Foreskin keratinocyte (primary cell): ENCODE measurements at places on chromosomes 12 and 14.

- DNase-seq: no peak
Observed at GRCh38 chr14:72715850-72716228, 178.1 kb downstream of the DPF3 start.

GRCh38 chr12:48061938-48062719 lies 43.8 kb downstream of the SENP1 start:
- DNase-seq: no peak

GRCh38 chr12:44223736-44224135 lies 387.9 kb downstream of the TMEM117 start:
- DNase-seq: no peak

DNA sequence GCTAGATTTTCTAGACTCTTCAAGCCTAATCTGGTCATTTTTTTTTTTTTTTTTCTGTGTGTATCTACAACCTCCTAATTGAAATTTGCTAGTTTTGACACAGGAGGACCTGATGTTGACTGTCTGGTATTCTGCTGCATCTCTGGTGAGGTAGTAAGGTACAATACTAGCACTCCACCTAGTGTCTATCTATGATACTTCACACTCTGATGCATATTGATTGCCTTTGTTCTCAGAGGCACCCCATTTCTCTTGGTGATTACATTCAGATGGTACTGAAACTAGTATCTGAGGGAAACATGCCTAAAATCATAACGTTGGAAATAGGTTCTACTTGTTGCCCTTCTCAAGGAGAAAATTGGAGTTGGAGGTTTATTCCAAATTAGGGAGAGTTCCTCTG lies 930.5 kb upstream of the NOVA1 start:
- DNase-seq: peak; percentile 5

GRCh38 chr12:52082988-52083637 lies 3.6 kb downstream of the SMIM41 start:
- no peak for DNase-seq

- DNase-seq: no peak
Observed at GRCh38 chr12:38144601-38145436, 171.8 kb upstream of the ALG10B start.

GRCh38 chr12:16018306-16018705 lies 107.2 kb downstream of the DERA start:
- DNase-seq: no peak

DNA sequence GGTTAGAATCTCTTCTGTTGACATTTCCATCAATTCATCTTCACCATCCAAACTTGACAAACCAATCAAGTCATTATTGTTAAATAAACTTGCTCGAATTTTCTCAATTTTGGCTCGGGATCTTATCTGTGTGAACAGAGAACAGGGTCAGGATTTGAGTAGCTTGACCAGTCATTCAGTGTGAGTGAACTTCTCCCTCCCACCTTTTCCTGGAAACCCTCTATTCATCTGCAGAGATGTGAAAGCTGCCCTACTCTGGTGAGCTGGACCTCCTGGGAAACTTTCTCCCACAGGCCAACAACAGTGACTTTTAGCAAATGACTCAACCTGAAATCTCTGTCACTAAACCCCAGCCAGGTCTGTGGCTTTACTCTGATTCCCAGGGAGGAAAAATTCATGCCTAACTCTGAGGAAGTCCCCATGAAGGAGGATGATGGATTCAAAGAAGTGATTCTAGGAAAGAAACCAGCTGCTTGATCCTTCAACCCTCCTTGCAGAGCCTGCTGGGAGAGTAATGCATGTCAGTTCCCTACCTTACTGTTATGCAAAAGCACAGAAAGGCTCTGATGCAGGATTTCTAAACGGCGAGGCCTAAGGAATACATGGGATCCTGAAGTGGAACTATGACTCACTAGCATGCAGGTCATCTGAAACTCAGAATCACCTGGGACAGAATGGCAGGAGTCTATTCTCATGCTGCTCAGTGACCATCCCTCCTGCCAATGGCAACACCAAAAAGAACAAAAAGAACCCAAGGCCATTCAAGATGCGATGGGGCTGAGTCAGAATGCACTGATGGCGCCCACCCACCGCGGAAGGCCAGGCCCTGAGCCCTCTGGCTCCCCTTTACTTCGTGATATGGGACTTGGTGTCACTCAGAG lies 58.0 kb downstream of the TRAFD1 start:
- no peak for DNase-seq

GRCh38 chr12:104457746-104458693 lies 1.3 kb downstream of the CHST11 start:
- no peak for DNase-seq

- peak; percentile 3 for DNase-seq
Observed at GRCh38 chr14:52413729-52414408, 99.8 kb downstream of the PTGER2 start.

DNA sequence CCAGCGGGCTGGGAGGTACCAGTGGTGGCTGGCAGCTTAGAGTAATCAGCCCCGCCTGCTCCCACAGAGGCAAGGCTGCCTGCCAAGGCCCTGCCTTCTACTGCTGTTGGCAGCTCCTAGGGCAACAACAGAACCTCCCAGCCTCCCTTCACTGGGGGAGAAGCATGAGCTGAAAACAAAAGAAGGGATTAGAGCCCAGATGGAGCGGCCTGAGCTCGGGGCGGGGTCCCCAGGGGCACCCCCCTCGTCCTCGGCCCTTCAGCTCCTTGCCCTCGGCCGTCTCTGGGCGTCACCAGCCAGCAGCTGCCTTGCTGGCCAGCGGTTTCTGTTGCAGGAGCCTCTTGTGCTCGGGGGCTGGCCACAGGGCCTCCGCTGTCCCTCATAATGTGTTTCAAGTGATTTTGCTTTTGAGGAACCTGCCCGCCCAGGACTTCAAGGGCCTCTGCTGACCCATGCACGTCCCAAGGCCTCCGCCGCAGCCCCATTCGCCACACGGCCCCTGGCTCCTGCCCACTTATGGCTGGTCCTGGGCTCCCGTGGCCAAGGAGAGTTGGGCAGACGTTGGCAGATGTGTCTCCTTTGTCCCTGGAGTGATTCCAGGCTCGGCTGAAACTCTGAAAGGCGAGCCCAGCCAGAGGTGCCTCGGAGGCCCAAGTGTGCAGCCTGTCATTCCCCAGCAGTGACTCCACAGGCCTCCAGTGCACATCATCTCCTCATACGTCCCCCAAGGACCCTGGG lies 49.7 kb downstream of the PSMA6 start:
- peak; percentile 74 for DNase-seq

GRCh38 chr14:100696590-100696989 lies 30.1 kb upstream of the DLK1 start:
- no peak for DNase-seq

GRCh38 chr14:47264842-47265241 lies 410.6 kb downstream of the MDGA2 start:
- DNase-seq: no peak

DNA sequence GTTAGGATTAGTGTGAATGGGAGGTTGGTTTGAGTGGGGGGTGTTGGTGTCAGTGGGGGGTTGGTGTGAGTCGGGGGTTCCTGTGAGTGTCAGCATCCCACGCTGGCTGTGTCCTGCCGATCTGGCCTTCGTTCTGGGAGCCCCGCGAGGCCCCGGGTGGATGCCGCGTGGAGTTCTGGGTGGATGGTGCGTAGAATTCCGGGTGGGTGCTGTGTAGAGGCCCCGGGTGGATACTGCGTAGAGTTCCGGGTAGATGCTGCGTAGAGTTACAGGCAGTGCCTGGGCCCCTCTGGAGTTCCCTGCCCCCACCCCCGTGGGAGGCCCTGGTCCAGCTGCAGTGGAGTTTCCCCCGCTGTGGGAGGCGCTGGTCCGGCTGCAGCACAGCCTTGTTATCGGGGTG lies 8.7 kb downstream of the NOC4L start:
- no peak for DNase-seq

- no peak for DNase-seq
Observed at GRCh38 chr12:117046011-117046369, 53.2 kb downstream of the TESC start.

DNA sequence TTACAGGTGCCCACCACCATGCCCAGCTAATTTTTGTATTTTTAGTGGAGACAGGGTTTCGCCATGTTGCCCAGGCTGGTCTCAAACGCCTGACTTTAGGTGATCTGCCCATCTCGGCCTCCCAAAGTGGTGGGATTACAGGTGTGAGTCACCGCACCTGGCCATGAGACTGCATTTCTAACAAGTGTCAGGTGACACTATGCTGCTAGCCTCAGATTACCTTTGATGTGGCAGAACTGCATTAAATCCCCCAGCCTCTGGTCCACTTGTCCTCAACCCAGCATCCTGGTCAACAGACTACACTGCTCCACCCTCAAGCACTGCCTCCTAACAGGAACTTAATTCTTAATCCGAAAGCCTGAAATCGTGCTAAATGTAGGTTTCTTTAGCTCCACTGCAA lies 13.1 kb downstream of the LGMN start:
- no peak for DNase-seq

- peak; percentile 63 for DNase-seq
Observed at GRCh38 chr12:122021822-122022392, at the start of gene BCL7A. Gene BCL7A (plus strand): TSS chr12:122021884. CDS start chr12:122022092, 208 bp downstream.

- no peak for DNase-seq
Observed at GRCh38 chr14:33924566-33925100, 26.2 kb downstream of the EGLN3 start.

- no peak for DNase-seq
Observed at GRCh38 chr14:38870296-38870836, 232.7 kb downstream of the SEC23A start.

DNA sequence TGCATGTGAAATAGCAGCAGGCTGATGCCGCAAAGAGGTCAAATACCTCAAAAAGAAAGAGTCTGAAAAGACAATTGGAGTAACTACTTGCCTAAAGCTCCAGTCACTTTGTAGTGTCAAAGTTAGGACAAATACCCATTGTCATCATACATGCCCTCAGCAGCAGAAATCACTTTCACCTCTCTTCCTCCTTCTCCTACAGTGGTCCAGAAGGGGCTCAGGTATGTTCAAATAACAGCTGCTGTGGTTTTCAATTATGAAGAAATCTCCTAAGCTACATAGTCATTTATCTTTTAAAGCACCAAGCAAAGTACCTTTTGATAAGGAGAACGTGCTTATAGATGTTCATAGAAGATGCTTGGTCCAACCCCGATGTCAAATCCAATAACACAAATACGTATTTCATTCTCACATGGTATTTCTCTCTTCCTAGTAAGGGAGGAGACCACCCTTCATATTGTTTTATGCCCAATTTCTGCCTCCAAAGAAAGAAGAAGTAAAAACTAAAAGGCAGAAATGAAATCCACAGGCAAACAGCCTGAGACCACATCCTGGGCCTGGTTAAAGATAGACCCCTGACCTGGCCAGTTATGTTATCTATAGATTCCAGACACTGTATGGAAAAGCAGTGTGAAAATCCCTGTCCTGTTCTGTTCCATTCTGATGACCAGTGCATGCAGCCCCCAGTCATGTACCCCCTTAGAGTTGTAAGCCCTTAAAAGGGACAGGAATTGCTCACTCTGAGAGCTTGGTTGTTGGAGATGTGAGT lies 23.7 kb downstream of the GYS2 start:
- no peak for DNase-seq

DNA sequence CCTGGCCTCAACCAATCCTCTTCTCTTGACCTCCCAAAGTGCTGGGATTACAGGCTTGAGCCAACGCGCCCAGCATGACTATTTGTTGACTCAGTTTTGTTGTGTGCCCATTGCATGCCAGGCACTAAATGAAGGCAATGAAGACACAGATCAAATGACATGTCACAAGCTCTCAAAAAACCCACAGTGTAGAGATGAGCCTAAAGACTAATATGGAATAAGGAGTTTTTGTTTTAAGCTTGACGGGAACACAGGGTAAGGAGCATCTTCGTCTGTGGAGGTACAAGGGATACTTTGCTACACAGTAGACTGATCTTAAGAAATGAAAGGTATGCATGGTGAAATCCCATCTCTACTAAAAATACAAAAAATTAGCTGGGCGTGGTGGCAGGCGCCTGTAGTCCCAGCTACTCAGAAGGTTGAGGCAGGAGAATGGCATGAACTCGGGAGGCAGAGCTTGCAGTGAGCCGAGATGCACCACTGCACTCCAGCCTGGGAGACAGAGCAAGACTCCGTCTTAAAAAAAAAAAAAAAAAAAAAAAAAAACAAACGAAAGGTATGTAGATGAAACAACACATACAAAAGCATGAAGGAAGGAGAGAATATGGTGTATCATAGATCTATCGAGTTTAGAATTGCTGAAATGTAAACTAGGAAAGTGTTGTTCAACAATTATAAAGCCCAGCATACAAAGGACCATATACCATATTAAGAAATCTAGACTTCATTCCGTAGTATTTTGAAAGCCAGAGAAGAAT lies 122.1 kb upstream of the PTPRB start:
- no peak for DNase-seq

DNA sequence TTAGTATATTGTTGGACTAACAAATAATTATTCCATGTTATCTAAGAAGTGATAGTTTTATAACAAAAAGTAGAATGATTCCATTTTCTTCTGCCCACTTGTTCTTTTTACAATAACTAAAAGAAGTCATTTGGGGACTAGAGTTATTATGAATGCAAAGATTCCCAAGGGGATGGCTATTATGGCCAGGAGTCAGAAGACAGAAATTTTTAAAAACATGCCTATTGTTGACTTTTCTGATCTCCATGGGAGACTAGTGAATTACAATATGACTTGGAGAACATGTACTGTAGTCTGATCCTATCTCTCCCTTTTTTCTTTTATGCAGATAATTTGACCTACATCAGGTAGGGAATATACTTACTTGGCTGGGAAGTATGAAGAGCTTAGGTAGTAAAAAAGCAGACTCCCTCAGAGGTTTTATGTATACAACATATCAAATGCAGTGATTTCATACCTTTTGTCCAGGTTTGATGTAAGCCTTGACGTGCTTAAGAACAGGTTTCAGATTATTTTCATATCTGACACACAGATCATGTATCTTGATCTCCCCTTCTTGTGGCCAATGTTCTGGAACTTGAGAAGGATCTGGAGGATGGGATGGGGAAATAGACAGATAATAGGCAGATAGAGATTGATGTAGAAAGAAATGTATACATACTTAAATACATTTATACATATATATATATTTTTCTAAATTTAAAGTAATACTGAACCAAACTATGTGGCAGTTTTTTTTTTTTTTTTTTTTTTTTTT lies 41.0 kb upstream of the KCNJ8 start:
- DNase-seq: no peak

DNA sequence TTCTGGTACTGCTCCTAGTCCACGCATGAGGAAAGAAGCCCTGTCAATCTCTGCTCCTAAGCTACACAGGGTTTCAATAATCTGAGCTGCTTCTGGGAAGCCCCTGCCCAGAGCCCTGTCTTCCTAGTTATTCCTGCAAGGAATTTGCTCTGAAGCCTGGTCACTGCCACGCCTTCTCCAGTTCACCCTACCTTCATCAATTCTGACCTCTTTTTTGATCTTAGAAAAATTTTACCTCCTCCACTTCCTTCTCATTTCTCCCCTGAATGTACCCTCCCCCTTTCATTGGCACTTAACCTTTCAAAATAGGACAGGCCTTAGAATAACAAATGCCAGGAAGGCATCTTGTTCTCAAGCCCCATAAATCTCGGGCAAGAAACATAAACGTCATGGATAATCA lies 14.9 kb upstream of the LRRK2 start:
- DNase-seq: no peak
